Activated CD4-positive, alpha-beta memory T cell treated with anti-CD3 and anti-CD28 coated beads, Interleukin-2, amount 10 ng/mL, durations not matched to agents 7 days and 5 days (primary cell): ENCODE measurements at places on chromosomes 7 and 10.

DNA sequence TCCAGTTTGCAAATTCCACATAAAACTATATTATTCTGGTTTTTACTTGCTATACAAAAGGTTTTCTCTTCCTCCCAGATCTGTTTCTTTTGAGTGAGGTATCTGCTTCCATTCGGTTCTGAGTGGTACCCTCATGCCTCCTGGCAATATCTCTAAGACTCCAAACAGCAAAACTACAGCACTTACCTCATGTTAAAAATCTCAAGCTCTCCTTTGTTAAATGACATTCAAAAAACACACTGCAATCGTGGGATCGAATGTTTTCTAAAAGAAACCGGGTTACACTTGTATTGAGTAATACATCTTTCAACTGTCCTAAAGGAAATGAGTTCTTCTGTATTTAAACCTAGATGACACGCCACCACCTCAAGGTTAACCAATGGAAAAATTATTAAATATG lies 11.1 kb downstream of the YWHAG start:
- DNase-seq, result no peak

DNA sequence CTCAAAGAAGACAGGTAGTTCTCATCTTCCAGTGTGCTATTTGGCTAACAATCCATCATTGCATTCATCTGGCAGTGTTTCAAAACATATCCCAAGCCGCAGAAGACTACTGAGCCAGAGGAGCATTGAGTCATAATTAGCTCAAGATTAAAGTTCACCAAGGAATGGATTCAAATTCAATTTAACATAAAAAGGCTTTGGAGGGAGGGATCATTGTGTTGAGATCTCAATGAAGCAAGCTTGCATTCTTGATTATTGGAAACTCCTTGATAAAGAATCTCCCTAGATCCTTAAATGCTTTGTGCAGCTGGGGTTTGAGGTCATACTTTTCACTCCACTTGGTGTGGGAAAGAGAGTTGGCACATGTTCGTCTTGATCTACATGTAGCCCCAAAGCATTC lies 142.8 kb upstream of the SEMA3A start:
- no peak for DNase-seq

DNA sequence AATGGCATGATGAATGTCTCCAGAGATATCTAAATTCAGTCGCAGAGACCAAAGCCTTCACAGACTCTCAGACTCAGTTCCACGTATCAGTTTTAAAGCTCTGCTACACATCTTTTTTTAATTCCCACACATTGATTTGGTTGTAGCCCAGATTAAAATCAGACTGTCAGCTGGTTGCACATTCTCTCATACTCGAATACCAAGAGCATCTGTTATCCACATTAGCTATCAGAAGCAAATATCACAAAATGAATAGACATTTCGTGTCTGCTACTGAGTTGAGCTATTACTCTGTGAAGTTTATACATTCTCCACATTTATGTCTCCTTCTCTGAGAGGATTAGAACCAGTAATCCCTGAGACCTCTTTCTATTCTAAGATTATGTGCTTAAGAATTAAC lies 229.2 kb downstream of the GPAM start:
- DNase-seq, result no peak

DNA sequence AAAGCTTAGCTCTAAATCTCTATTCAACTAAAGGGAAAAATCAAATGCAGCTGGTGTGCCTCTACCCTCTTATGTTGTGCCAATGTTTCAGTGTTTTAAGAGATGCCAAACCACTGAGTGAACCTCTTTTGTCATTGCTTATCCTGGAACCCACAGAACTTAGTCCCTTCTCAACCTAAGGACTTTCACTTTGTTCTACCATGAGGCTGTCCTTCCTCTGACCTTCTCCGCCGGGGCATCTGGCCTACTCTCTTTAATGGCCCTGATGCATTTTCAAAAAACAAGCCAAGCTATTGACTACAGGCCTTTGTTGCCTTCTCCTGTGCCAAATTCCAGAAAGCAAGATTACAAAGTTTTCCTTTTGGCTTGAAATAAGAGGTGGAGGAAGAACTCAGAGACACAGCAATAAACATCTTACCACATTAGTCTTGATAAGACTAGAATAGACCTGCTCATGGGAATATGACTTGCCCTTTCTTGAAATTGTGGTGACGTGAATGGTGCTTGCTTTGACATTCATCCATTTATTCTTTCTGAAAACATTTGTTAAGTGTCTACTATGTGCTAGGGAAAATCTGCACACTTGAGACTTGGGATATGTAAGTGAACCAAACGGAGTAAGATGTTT lies 253.2 kb upstream of the SMIM30 start:
- DNase-seq, result no peak

GRCh38 chr10:12489357-12489756 lies 140.0 kb downstream of the CAMK1D start:
- DNase-seq, result no peak

GRCh38 chr7:126720232-126720631 lies 532.5 kb downstream of the GRM8 start:
- DNase-seq, result no peak

GRCh38 chr7:143375298-143376034 lies 5.7 kb upstream of the ZYX start:
- peak; percentile 56 for DNase-seq

DNA sequence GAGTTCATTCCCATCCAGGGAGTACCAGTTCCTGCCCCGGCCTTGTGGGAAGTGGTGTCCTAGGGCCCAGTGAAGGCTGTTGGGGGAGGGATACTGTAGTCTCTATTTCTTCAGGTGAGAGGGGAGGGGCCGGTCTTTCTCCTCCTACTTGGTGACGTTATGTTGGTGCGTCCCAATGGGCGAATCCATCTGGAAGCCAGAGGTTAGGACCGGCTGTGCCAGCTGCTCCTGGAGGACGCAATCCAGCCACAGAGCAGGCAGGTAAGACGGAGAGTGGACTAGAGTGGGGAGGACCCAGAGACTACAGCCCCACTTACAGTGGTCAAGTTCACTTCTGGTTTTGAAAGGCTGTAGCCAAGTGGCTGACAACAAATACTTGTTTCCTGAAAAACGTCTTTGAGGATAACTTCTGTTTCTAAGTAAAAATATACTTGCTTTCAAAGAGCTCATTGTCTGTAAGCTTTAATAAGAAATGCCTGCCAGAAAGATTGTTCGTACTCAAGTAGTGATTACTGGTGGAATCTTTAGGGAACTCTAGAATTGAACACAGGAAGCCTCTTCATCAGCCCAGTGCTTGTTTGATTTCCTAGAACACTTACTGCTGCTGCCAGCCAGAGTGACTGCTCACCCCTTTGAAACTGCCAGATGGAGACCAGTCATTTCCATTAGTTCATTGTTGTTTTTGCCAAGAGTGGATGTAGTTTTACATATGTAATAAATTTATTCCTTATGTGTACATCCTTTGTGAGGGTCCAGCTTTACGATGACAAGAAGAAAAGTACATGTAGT lies 25.4 kb downstream of the RBM33 start:
- DNase-seq, result no peak

GRCh38 chr7:45242698-45243097 lies 85.1 kb downstream of the RAMP3 start:
- DNase-seq, result no peak

- DNase-seq, result no peak
Measured at GRCh38 chr7:52615021-52615695, 420.3 kb upstream of the POM121L12 start.

- no peak for DNase-seq
Measured at GRCh38 chr7:150338166-150338829, 3.1 kb downstream of the RARRES2 start.

- no peak for DNase-seq
Measured at GRCh38 chr10:117740691-117741222, 198.2 kb downstream of the EMX2 start.

GRCh38 chr7:369476-370258 lies 79.7 kb downstream of the FOXL3 start:
- DNase-seq, result no peak

- no peak for DNase-seq
Measured at GRCh38 chr7:47147213-47147631, 434.7 kb downstream of the TNS3 start.

GRCh38 chr10:69326692-69327091 lies 48.4 kb downstream of the HK1 start:
- no peak for DNase-seq

- no peak for DNase-seq
Measured at GRCh38 chr10:51620131-51620530, 79.3 kb downstream of the CSTF2T start.

GRCh38 chr7:152947686-152948085 lies 188.1 kb downstream of the ACTR3B start:
- DNase-seq, result no peak
